ENCODE measurements at places on chromosomes 13 and 19.

GRCh38 chr13:103471896-103472295, 405.7 kb upstream of the SLC10A2 start:
- H3K27ac ChIP-seq: no peak overlapping the region
- H3K4me1 ChIP-seq: no peaks in the 10 kb centered on the region
- H3K4me3 ChIP-seq: no peak overlapping the region

DNA sequence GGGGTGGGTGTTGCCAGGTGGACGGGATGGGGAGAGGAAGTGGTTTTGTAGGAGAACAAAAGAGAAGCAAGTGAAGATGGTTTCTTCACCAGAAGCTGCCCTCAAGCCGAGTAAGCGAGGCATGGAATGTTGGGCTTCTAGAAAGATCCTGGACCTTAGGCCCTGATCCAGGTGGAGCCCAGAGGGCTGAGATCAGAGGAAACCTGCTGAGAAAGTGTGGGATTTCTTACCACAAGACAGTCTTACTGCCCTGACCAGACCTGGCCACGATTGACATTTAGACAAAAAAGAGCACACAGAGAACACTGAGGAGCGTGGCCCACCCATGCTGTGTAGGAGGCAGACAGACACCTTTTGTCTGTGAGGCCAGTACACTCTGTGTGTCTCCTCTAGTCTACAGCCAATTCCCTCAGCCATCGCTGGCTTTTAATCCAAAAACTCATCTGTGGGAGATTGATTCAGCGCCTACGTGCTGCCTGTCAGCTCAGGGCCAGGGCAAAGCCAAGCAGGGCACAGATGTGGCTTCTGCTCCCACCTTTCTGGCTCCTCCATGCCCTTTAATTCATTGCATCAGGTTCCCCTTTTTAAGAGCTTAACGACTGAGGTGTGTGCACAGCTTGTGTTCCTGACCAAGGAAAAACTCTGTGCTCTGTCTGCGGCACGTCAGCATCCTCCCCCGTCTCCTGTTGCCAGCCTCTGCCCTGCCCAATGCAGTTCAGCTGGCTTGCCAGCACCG, 123.3 kb downstream of the AKAP11 start:
- no peaks in the 10 kb centered on the region for H3K27me3 ChIP-seq
- peak; percentile 67 for DNase-seq
- peaks cover 77% of the 10 kb centered on the region for H3K4me1 ChIP-seq
- H3K27ac ChIP-seq: peak overlapping the region; percentile 99

DNA sequence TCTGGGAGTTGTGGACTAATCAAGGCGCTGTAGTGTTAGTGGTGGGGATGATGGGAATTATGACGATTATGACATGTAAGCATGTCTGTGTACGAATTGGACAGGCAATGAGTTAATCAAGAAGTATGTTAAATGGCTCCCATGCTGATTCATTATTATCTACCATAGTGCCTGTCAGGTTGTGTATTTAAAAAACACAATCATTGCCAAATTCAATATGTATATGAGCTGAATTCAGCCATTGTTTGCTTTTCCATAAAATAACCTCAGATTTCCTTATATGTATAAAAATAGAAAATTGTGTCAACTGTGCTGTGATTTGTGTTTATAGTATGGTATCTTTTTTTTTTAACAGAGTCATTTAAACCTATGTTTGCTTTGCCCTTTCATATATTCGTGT, 37.1 kb downstream of the PCCA start:
- no peak overlapping the region for H3K27ac ChIP-seq
- H3K36me3 ChIP-seq: peaks cover 15% of the 10 kb centered on the region
- H3K4me3 ChIP-seq: no peak overlapping the region
- H3K27me3 ChIP-seq: no peaks in the 10 kb centered on the region

DNA sequence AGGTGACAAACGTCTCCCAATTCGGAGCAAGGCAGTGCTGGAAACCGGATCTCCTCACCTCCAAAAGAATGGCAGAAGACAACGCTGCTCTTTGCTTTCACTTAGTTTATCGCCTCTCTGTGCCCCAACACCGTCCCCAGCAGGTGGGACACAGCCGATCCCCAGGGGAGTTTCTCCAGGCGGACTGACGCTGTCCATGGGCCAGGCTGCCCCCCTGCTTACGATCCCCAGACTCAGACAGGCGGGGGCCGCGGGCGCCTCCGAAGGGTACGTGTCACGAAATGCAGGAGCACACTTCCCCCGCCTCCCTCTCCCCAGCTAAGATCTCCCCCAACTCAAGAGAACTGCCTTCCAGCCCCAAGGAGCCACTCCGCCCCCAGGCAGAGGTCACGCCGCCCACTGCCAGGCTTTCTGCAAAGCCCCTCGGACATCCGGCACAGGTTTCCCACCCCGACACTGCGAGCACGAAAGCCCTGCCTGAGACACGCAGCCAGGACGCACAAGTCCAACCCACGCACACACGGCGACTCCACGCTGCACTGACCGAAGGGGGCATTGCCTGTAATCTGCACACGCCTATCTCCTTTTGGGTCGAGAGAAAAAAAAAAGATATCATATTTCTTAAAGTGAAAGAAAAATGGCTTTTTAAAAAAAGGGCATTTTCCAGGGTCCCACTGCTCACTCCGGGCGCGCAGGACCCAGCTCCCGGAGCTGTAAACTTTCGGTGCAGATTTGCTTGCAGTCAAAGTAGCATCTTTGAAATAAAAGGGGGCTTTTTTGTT, 2.0 kb downstream of the SPRY2 start:
- H3K4me1 ChIP-seq: peaks cover 21% of the 10 kb centered on the region
- no peak overlapping the region for H3K27ac ChIP-seq
- H3K4me3 ChIP-seq: no peak overlapping the region
- H3K36me3 ChIP-seq: no peaks in the 10 kb centered on the region

DNA sequence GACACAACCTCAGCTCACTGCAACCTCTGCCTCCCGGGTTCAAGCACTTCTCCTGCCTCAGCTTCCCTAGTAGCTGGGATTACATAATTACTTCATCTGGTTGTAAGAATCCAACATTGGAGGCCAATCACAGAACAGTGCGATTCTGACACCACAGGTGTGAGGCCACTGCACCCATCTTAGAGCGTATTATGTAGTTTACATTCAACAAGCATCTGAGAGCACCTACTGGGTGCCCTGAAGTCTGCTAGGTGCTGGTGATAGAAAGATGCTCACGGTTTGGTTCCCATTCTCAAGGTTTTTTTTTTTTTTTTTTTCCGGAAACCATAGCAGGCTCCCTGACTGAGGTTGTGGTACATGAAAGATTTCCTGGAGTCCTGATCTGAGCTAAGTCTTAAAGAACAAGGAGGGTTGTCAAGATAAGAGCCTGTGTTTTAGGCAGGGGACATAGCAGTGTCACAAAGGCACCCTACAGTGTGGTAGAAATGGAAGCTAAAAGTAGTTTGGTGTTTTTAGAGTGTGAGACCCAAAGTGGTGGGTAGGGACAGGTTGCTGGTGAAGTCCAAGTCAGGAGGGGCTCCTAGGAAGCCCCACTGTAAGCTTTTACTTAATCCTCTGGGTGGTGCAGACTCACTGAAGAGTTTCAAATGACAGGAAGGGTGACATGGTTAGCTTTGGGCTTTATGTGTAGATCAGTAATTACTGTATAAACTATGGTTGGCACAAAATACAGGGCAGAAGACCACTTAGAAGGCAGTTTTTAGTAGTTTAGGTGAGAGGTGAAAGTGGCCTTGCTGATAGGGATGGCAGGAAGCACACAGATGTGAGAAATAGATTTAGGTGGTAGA, 15.2 kb downstream of the SAE1 start:
- H3K27ac ChIP-seq: peak overlapping the region; percentile 92
- DNase-seq: no peak
- H3K27me3 ChIP-seq: no peaks in the 10 kb centered on the region
- H3K4me1 ChIP-seq: peaks cover 55% of the 10 kb centered on the region
- H3K4me3 ChIP-seq: no peak overlapping the region
- peaks cover 66% of the 10 kb centered on the region for H3K36me3 ChIP-seq

DNA sequence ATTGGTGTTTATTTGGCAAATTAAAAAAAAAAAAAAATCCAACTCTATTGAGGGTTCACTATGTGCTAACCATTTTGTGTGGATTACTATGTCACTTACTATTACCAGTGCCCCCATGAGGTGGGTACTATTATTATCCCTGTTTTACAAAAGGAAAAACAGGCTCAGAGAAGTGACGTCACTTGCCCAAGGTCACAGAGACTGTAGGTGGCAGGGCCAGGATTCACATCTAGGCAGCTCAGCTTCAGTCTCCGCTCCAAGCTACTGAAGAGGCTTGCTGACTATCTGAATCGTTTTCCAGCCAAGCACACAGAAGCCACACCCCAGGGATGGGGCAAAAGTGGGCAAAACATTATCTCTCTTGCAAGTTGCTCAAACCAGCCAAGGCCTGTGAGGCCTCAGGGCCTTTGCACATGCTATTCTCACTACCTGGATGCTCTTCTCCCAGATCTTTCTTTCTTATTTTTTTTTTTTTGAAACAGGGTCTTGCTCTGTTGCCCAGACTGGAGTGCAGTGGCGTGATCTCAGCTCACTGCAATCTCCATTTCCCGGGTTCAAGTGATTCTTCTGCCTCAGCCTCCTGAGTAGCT, 4.8 kb upstream of the ANGPTL8 start:
- no peaks in the 10 kb centered on the region for H3K4me1 ChIP-seq
- no peak for DNase-seq
- H3K36me3 ChIP-seq: peaks cover 2% of the 10 kb centered on the region
- no peak overlapping the region for H3K4me3 ChIP-seq
- no peak overlapping the region for H3K27ac ChIP-seq
- no peaks in the 10 kb centered on the region for H3K27me3 ChIP-seq

GRCh38 chr19:50432221-50433028, at the start of gene MYBPC2:
Gene MYBPC2, plus strand, starts transcription at chr19:50432892. Its CDS starts 62 bp downstream, at chr19:50432954.
- peaks cover 11% of the 10 kb centered on the region for H3K4me1 ChIP-seq
- peak within 1 kb of the TSS; percentile 77 for H3K4me3 ChIP-seq
- H3K27me3 ChIP-seq: peaks cover 19% of the 10 kb centered on the region
- no peaks in the 10 kb centered on the region for H3K36me3 ChIP-seq
- H3K27ac ChIP-seq: peak within 1 kb of the TSS; percentile 85

DNA sequence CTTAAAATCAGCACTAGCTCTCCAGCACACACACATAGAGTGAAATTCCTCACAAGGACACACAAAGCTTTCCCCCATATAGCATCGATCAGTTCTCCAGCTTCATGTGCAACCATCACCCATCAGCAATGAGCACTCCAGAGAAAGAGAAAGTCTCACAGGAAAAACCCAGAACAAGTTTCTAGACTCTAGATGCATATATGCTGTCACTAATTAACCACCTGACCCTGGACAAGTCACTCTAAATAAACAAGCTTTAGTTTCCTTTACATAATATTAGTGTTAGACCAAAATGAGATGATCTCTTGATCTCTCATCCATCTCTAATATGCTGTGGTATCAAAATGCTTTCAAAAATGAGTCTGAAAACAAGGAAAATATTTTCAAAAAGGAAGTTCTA, 81.2 kb downstream of the TBC1D4 start:
- H3K4me1 ChIP-seq: no peaks in the 10 kb centered on the region
- no peak overlapping the region for H3K4me3 ChIP-seq
- H3K27me3 ChIP-seq: peaks cover 10% of the 10 kb centered on the region
- no peak for DNase-seq
- no peak overlapping the region for H3K27ac ChIP-seq

DNA sequence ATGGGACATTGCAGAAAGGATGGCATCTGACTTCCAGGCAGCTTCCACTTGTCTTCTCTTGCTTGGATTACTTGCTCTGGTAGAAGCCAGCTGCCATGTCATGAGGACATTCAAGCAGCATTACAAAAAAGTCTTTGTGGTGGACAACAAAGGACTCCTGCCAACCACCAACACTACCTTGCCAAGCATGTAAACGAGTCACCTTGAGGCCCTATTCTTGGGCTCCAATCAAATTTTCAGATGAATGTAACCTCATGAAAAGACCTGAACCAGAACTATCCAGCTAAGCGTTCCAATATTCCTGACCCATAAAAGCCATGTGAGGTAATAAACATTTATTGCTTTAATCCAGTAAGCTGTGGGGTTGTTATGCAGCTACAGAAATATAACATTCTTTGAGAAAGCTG, 12.5 kb downstream of the PROSER1 start:
- no peak for DNase-seq
- peaks cover 47% of the 10 kb centered on the region for H3K36me3 ChIP-seq
- H3K27me3 ChIP-seq: no peaks in the 10 kb centered on the region
- peaks cover 4% of the 10 kb centered on the region for H3K4me1 ChIP-seq
- H3K27ac ChIP-seq: no peak overlapping the region

DNA sequence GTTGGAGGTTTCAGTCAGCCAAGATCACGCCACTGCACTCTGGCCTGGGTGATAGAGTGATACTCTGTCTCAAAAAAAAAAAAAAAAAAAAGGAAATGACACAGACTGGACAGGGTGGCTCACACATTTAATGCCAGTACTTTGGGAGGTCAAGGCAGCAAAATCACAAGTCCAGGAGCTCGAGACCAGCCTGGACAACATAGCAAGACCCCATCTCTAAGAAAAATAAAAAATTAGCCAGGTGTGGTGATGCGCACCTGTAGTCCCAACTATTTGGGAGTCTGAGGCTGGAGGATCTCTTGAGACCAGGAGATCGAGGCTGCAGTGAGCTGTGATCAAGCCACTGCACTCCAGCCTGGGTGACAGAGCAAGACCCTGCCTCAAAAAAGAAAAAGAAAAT, 22.6 kb upstream of the NAPA start:
- no peaks in the 10 kb centered on the region for H3K27me3 ChIP-seq
- no peaks in the 10 kb centered on the region for H3K36me3 ChIP-seq
- H3K27ac ChIP-seq: no peak overlapping the region
- no peak for DNase-seq
- peaks cover 19% of the 10 kb centered on the region for H3K4me1 ChIP-seq

- no peaks in the 10 kb centered on the region for H3K36me3 ChIP-seq
- no peak overlapping the region for H3K4me3 ChIP-seq
- no peaks in the 10 kb centered on the region for H3K27me3 ChIP-seq
- H3K4me1 ChIP-seq: no peaks in the 10 kb centered on the region
- DNase-seq: no peak
- no peak overlapping the region for H3K27ac ChIP-seq
These were observed 49.5 kb downstream of the KDM4B start for GRCh38 chr19:5018224-5019015.

DNA sequence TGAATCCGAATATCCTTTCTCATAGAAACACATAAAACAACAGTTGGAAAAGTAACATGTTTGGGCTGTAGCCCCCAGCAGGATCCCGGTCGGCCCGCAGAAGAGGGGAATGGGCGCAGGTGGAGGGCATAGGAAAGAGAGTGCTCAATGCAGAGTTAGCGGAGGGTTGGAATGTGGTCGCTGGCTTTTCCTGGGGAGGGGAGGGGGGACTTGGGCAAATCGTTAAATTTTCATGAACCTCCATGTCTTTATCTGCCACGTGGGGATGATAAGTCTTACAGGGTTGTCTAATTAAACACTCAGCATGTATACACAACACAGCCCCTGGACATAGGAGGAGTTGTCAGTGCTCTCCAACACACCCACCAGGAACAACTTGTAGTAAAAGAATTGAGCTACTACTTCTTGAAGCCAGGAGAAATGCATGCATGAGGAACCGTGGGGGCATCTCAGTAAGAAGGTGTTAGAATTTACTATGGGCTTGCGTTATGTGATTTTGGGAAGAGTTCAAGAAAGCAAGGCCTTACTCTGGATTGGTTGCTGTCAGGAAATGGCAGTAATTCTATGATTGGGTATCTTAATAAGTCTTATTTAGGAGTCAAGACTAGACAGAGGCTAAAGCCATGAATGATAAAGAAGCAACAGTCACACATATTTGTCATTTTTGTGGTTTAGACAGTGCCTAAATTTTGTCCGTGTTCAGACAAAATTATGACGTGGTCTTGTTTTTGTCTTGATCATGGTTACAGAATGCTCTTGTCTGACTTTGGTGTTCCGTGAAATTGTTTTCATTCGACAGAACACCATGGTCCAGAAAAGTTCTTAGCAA, 671 bp upstream of the SLC46A3 start:
- H3K4me1 ChIP-seq: peaks cover 36% of the 10 kb centered on the region
- no peaks in the 10 kb centered on the region for H3K27me3 ChIP-seq
- H3K4me3 ChIP-seq: peak overlapping the region; percentile 89
- H3K36me3 ChIP-seq: peaks cover 3% of the 10 kb centered on the region

All from activated CD8-positive, alpha-beta T cell treated with anti-CD3 and anti-CD28 coated beads for 36 hours (primary cell).